ENCODE measurements at places on chromosomes 3 and 15. TPM values are rescaled to one million over a fixed set of nuclear protein-coding genes. Genes with fewer than 3 reads are reported as not detected.

Gene GPR160
- total RNA-seq, result 0.15 TPM

Gene TMC3
- total RNA-seq, result not detected

Gene PTX3
- 809 TPM for total RNA-seq

Gene CLDN16
- not detected for total RNA-seq

Gene ST6GAL1
- 6.0 TPM for total RNA-seq

Gene PRSS50
- not detected for total RNA-seq

Gene C3orf85
- total RNA-seq, result not detected

Gene ZCWPW2
- total RNA-seq, result 0.82 TPM

Gene SEMA6D
- 14.9 TPM for total RNA-seq

Gene SPATA12
- under 0.01 TPM for total RNA-seq

Gene SERPINI2
- total RNA-seq, result not detected

Gene CAPN3
- total RNA-seq, result 0.60 TPM

Gene NR2E3
- not detected for total RNA-seq

Gene VEPH1
- 31.8 TPM for total RNA-seq

Gene CELF6
- 0.35 TPM for total RNA-seq

Gene THPO
- 0.12 TPM for total RNA-seq

Gene FSIP1
- 0.98 TPM for total RNA-seq

Gene MASP1
- 20.2 TPM for total RNA-seq

Gene PLSCR2
- not detected for total RNA-seq

Gene TMEM207
- total RNA-seq, result not detected

Gene BAHD1
- 4.1 TPM for total RNA-seq

Gene GALNT15
- 17.0 TPM for total RNA-seq

Gene SLC38A3
- total RNA-seq, result not detected

Gene DNAJA4
- total RNA-seq, result 3.2 TPM

Gene FBLN2
- 587 TPM for total RNA-seq

Gene MUC20
- total RNA-seq, result not detected

Gene STARD5
- total RNA-seq, result 24.1 TPM

Gene TMEM89
- not detected for total RNA-seq

Gene TTLL13
- not detected for total RNA-seq

Gene TMEM108
- total RNA-seq, result 0.12 TPM

Gene IL12A
- 0.15 TPM for total RNA-seq

Gene NTRK3
- total RNA-seq, result 7.1 TPM

Gene GOLGA8S
- not detected for total RNA-seq

Gene MB21D2
- total RNA-seq, result 8.3 TPM

Gene ARPP21
- total RNA-seq, result 1.4 TPM
